ENCODE measurements at places on chromosomes 16 and 17.

DNA sequence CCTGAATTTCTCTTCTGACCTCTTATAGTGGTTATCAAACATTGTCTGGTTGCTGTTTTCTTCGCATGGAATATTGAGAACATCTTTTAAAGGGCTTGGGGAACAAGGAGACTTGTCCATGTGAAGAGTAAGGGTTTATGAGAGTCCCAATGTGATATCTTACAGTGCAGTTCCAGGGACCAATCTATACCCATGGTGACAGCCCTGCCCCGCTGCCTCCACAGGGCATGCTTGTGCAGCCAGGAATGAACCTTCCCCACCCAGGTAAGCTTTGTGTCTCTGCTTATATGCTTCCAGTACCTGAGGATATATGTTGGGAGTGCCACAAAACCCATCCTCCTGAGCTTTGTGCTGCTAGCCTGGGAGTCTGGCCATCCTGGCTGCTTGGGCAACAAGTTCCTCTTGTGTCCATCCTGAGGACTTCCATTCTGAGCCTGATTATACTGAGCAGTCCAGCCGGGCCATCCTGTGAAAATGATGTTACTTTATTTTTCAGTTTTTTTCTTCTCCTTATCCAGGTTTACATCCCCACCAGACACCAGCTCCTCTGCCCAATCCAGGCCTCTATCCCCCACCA is 9.5 kb upstream of the RAPGEFL1 start:
- peak overlapping the region; percentile 53 for H3K27ac ChIP-seq
- H3K36me3 ChIP-seq: peaks cover 100% of the 10 kb centered on the region
- ATAC-seq: peak; percentile 9
- H3K27me3 ChIP-seq: no peaks in the 10 kb centered on the region
- H3K4me3 ChIP-seq: no peak overlapping the region

GRCh38 chr17:74466828-74467184 is 372 bp downstream of the CD300A start:
- no peak for ATAC-seq
- H3K27me3 ChIP-seq: no peaks in the 10 kb centered on the region
- peaks cover 30% of the 10 kb centered on the region for H3K4me1 ChIP-seq
- H3K36me3 ChIP-seq: peaks cover 16% of the 10 kb centered on the region
- H3K27ac ChIP-seq: no peak overlapping the region

GRCh38 chr17:82402865-82403264 is 15.3 kb upstream of the HEXD start:
- H3K27ac ChIP-seq: peak overlapping the region; percentile 31
- peaks cover 6% of the 10 kb centered on the region for H3K4me1 ChIP-seq
- H3K36me3 ChIP-seq: peaks cover 34% of the 10 kb centered on the region

DNA sequence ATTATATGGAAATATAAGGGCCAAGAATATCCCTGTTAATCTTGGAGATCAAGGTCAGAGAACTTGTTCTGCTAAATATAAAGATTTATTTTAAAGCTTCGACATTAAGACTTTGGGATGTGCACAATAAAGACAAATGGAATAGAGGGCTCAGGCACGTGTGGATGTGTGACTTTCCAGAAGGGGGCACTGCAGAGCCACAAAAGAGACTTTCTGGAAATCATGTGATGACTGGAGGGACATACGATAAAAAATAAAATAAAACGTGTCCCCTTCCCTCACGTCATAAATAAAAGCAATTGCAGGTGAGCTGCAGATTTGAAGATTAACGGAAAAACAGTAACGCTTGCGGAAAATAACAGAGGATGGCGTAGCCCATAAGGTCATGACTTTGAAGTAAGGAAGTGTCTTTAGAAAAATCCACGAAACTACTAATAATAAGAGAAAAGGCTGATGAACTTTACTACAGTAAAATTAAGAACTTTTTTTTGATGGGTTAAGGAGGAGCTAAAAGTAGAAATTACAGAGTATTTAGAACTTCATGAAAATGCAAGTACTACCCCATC is 9.4 kb upstream of the ENGASE start:
- peak; percentile 72 for ATAC-seq
- H3K27me3 ChIP-seq: no peaks in the 10 kb centered on the region
- no peaks in the 10 kb centered on the region for H3K36me3 ChIP-seq
- peak overlapping the region; percentile 28 for H3K27ac ChIP-seq

DNA sequence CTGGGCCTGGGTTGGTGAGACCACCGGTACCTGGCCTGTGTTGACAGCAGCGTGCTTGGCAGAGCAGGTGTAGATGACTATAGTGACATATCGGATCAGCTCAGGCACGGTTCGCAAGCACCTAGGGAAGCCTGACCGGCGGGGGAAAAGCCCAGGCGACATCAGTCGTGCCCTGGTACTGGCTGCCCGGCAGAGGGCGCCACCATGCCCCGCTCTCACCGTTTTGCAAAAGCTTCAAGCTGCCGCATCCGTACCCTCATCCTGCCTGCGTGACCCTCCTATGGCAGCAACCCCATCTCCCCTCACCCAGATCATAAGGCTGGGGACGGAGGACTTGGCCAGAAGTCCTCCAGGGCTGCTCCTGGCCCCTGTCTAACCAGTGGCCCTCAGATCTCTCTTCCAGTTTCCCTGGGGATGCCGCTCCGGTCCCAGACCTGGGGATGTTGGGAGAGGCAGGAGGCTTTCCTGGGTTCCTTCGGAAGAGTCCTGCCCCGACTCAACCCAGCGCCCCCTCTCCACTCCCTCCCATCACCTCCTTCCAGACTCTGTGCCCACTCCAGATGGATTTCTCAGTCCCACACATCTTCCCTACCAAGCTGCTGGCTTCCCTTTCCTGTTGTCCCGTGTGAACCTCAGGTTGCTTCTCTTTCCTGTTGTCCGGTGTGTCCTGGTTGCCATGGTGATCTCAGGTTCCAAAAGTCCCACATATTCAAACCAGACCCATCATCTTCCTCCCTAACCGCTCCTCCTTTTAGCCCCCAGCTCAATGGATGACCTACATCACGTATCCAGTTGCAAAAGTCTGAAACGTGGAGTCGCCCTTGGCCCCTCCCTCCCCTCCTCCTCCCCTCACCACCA is 13.7 kb downstream of the ALOX12B start:
- no peaks in the 10 kb centered on the region for H3K36me3 ChIP-seq
- H3K4me3 ChIP-seq: peak overlapping the region; percentile 86
- peak overlapping the region; percentile 73 for H3K27ac ChIP-seq

DNA sequence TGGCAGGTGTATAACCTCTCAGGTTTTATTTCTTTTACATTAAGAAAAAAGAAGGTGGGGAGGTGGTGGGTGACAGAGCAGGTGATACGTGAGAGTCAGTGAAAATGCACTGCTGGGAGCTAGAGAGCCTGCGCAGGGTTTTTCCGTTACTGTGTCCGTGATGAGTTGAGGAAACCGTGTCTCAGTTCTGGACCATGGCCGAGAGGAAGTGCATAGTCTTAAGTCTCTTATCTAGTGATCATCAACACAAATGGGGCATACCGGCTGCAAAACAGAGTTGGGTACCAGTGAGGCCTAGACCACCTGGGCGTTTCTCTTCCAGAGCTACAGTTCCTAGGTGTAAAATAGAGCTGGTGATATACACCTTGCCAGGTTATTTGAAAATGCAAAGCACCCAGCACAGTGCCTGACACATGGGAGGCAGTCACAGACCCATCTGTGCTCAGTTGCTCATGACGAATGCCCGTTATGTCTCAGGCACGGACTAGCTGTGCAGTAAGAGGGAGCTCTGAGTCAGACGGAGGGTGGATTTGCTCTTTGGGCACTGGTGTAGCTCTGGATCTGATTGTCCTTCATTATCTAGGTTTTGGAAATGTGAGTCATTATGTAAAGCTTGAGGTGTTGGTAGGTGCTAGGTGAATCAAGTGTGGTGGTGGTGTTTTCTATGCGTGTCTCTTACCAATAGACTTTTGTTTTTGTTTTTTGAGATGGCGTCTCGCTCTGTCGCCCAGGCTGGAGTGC is 60.9 kb downstream of the RPTOR start:
- peak; percentile 98 for ATAC-seq
- peaks cover 36% of the 10 kb centered on the region for H3K4me1 ChIP-seq
- no peaks in the 10 kb centered on the region for H3K27me3 ChIP-seq
- peak overlapping the region; percentile 84 for H3K4me3 ChIP-seq
- no peaks in the 10 kb centered on the region for H3K36me3 ChIP-seq
- peak overlapping the region; percentile 94 for H3K27ac ChIP-seq

GRCh38 chr17:8953156-8953885 is 12.2 kb downstream of the PIK3R5 start:
- no peak for ATAC-seq
- H3K27me3 ChIP-seq: no peaks in the 10 kb centered on the region
- H3K4me3 ChIP-seq: peak overlapping the region; percentile 24
- H3K4me1 ChIP-seq: peaks cover 72% of the 10 kb centered on the region

GRCh38 chr17:42005166-42005565 is 12.1 kb downstream of the DNAJC7 start:
- no peak overlapping the region for H3K27ac ChIP-seq
- H3K4me1 ChIP-seq: peaks cover 5% of the 10 kb centered on the region
- H3K27me3 ChIP-seq: no peaks in the 10 kb centered on the region
- H3K36me3 ChIP-seq: peaks cover 64% of the 10 kb centered on the region

DNA sequence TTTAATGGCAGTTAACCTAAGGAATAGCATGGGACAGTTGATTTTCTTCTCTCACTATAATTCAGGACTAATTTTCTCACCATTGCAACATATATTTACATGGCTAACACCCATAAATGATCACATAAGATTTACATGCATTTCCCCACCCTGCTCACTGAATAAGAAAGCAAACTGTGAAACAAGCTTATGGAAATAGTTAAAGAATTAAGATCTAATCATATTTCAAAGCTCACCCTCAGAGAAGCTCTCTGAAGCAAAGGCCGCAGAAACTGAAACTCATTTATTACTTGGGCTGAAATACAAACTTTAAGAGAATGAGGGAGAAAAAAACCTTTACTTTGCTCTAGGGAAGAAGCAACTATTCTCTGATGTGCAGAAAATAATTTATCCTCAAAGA is 218.7 kb upstream of the AXIN2 start:
- H3K4me3 ChIP-seq: no peak overlapping the region
- H3K36me3 ChIP-seq: no peaks in the 10 kb centered on the region
- no peak for ATAC-seq
- peaks cover 5% of the 10 kb centered on the region for H3K27me3 ChIP-seq

- ATAC-seq: no peak
- no peak overlapping the region for H3K4me3 ChIP-seq
- no peaks in the 10 kb centered on the region for H3K36me3 ChIP-seq
- H3K27me3 ChIP-seq: peaks cover 16% of the 10 kb centered on the region
These were observed 130.9 kb downstream of the PPM1E start for GRCh38 chr17:58886514-58886913.

GRCh38 chr16:30041841-30042240 is 10.8 kb upstream of the TLCD3B start:
- no peaks in the 10 kb centered on the region for H3K36me3 ChIP-seq
- no peak overlapping the region for H3K4me3 ChIP-seq
- H3K4me1 ChIP-seq: peaks cover 6% of the 10 kb centered on the region
- ATAC-seq: no peak
- H3K27ac ChIP-seq: no peak overlapping the region
- no peaks in the 10 kb centered on the region for H3K27me3 ChIP-seq

GRCh38 chr17:74235040-74235581 is 21.7 kb downstream of the TTYH2 start:
- H3K36me3 ChIP-seq: peaks cover 21% of the 10 kb centered on the region
- H3K27ac ChIP-seq: no peak overlapping the region
- H3K4me3 ChIP-seq: peak overlapping the region; percentile 50
- peaks cover 4% of the 10 kb centered on the region for H3K4me1 ChIP-seq

- no peak overlapping the region for H3K27ac ChIP-seq
- H3K36me3 ChIP-seq: no peaks in the 10 kb centered on the region
- H3K4me3 ChIP-seq: no peak overlapping the region
- ATAC-seq: no peak
- H3K27me3 ChIP-seq: no peaks in the 10 kb centered on the region
- H3K4me1 ChIP-seq: no peaks in the 10 kb centered on the region
These were observed 54.6 kb downstream of the ABR start for GRCh38 chr17:1124896-1125787.

- H3K36me3 ChIP-seq: no peaks in the 10 kb centered on the region
- H3K27ac ChIP-seq: no peak within 1 kb of the TSS
- H3K4me3 ChIP-seq: peak within 1 kb of the TSS; percentile 54
- peaks cover 53% of the 10 kb centered on the region for H3K27me3 ChIP-seq
- no peaks in the 10 kb centered on the region for H3K4me1 ChIP-seq
- peak; percentile 83 for ATAC-seq
These were observed at the start of gene TEKT1 for GRCh38 chr17:6831661-6832263. TSS of gene TEKT1 (minus strand) at chr17:6831729. CDS start at chr17:6830376, 1,353 bp downstream.

- no peak overlapping the region for H3K4me3 ChIP-seq
- no peaks in the 10 kb centered on the region for H3K36me3 ChIP-seq
- H3K4me1 ChIP-seq: no peaks in the 10 kb centered on the region
- no peak overlapping the region for H3K27ac ChIP-seq
- ATAC-seq: no peak
- H3K27me3 ChIP-seq: peaks cover 19% of the 10 kb centered on the region
These were observed 2.5 kb downstream of the KRTAP2-2 start for GRCh38 chr17:41052566-41052965.

DNA sequence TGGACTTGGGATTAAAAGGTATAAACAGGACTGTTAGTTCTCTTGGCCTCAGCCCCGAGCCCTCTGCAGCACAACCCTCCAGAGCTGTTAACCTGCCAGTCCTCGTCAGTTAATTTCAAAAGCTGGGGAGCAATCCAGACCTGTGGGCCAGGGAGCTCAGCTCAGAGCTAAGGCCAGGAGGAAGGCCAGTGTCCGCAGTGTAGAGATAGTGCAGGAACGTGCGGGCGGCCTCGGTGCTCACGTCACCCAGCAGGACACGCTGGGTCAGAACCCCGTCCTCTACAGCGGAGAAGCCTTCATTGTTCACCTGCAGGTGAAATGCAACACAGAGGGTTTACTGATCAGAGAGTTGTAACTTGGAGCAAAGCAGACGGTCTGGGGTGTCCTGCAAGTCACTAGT is 15.4 kb upstream of the NLRC3 start:
- H3K27ac ChIP-seq: no peak overlapping the region
- no peak for ATAC-seq
- no peaks in the 10 kb centered on the region for H3K27me3 ChIP-seq
- peaks cover 7% of the 10 kb centered on the region for H3K36me3 ChIP-seq
- no peak overlapping the region for H3K4me3 ChIP-seq
